Astrocyte of the hippocampus (primary cell): ENCODE measurements at places on chromosomes 6 and 20.

DNA sequence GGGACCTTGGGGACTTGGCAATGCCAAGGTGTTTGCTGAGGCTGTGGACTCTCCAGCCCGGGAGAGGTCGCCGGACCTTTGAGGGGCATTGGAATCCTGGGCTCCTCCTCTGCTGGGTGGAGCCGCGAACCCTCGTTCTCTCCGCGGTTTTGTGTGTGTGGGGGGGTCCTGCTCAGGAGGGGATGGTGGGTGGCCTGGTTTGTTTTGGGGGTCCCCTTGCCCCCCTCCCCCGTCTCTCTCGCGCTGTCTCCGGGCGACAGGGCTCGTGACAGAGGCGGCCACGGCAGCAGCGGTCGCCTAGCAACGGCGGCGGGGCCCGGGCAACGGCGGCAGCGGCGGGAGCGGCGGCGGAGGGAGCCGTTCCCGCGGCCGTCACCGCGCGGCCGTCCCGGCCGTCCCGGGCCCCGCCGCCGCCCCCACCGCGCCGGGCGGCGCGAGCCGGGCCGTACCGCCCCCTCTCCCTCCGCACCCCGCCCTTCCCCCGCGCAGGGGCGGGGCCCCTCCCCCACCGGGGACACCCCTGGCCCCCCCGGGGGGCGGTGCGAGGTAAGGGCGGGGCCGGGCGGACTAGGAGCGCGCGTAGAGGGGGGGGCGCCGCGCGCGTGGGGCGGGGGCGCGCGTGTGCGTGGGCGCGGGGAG is 7.8 kb downstream of the SYNGAP1 start:
- DNase-seq: peak; percentile 58

DNA sequence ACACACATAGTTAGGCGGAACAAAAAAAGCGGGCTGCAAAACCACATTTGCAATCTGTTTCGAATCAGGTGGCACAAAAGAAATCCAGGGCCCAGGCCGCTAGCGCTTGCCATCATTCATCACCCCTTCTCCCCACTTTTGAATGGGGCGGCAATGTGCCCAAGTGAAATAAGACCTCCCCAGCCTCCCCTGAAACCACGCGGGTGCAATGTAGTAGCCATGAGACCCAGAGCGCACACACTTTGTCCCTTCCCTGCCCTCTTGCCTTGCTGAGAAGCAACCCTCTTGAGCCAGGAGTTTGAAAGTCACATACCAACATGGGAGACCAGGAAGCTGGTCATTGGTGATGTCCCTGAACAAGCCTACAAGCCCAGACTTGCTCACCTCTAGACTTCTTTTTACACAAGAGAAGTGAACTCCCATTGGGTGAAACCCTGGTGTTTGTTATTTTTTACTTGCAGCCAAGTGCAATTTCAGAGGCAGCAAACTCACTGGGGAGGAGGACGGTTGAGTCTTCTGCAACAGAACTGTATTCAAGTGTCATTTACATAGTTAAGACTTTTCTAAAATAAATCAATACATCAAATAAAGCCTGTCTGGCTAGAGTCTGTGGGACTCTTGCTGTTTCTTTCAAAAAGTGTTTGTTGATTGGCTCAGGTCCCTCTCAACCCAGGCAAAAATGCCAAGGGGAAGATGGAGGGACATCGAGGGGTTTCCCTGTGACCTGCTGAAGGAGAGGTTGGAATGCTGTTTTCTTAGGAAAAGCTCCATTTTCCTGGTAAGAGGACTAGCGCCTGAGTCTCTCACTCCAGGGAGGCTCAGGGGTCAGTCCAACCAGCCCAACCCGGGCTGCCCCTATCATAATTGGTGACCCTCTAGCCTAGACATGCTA is 138.1 kb upstream of the PTPN1 start:
- DNase-seq: no peak

GRCh38 chr20:62736407-62737071 is 27.9 kb downstream of the NTSR1 start:
- DNase-seq: no peak

DNA sequence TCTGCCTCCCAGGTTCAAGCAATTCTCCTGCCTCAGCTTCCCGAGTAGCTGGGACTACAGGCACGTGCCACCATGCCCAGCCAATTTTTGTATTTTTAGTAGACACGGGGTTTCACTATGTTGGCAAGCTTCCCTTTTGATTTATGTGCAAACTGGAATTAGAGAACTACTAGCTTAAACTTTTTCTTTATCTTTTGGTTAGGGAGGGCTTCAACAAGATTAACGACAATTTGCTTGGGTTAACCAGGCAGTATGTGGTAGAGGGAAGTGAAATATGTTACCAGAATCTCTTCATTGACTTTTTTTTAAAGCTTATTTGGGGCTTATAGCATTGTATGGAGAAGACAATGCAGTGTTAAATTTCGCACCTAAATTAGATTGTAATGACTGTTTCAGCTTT is 9.0 kb downstream of the MYO6 start:
- no peak for DNase-seq

DNA sequence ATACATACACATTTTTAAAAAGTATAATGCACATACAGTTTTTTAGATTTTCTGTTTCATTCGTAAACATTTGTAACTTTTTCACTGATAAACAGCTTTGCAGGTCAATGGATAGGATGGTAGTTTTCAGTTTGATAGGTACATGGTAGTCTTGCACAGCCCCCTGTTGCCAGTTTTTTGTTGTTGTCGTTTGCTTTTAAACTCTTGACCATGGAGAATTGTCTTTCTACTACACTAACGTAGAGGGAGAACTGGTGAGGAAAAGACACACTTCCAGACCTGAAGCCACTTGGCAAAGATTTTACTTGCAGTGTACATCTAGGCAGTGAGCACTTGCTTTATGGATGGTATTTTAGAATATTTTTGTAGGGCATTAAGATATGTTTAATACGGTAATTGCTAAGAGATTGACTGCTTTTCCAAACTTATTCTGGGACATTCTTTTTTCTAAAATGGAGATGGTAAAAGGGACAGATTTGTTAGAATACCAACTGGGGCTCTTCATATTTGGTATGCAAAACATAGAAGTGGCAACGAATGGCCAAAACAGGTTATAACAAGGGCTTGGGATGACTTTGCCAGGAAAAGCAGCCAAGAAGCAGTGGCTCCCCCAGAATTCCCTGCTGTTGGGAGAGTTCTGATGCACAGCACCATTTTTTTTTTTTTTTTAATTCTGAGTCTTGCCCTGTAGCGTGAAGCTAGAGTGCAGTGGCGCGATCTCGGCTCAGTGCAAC is 1.5 kb downstream of the PYGB start:
- no peak for DNase-seq

GRCh38 chr6:166556863-166557322 is 29.6 kb downstream of the RAMACL start:
- DNase-seq: peak; percentile 98

GRCh38 chr6:170297576-170298330 is 6.9 kb upstream of the DLL1 start:
- DNase-seq: no peak

DNA sequence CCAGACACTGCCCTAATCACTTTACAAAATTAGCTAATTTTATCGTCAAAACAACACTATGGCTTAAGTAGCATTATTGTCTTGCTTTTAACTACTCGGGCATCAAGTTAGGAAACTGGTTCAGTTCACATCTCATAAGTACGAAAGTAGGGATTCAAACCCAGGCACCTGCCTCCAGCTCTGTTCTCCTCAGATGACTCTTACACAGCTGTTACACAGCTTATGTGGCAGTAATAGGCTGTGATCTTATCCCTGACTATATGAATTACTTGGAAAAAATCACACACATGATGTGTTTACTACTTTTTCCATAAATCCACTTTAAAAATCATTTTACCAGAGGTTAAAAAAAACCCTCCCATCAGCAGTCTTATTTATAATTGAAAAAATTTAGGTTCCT is 389.2 kb upstream of the FLRT3 start:
- DNase-seq: no peak

DNA sequence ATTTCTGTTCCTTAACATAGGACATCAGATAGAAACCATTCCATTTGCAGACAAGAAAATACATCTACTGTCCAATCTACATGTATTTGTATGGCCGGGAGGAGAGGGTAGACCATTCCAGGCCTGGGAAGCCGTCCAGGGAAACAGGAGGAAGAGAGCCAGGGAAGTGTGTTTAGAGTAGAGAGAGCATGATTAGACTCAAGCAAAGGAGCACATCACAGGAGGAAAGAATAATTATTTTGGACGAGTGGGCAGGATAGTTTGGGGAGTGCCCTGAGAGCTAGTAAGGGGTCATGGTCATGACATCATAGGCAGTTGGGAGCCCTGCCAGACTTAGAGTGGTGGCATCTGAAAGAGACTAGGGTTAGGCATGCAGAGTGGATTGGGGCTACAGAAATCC is 250.0 kb downstream of the HIVEP2 start:
- DNase-seq: peak; percentile 48

DNA sequence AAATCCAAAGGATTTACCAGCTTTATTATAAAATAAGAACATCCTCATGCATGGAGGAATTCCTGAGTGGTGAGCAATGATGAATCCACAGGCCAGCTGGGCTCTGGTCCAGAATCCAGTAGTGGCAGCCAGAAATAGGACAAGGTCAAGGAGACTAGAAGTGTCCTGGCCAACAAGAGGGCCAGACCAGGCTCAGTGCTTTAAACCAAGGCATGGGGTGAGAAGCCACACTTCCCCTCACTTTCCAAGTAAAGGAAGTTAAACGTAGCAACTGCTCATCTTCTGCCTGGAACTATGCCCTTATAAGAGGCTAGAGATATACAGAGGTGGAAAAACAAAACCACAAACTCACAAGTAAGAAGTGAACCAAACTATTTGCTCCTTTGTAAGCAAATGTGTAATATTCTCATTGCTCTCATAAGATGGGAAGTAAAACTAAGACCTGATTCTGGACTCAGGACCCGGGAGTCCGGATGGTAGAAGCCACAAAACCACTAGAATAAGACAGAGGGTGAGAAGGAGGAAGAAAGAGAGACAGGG is 253.2 kb downstream of the UST start:
- DNase-seq: peak; percentile 90

DNA sequence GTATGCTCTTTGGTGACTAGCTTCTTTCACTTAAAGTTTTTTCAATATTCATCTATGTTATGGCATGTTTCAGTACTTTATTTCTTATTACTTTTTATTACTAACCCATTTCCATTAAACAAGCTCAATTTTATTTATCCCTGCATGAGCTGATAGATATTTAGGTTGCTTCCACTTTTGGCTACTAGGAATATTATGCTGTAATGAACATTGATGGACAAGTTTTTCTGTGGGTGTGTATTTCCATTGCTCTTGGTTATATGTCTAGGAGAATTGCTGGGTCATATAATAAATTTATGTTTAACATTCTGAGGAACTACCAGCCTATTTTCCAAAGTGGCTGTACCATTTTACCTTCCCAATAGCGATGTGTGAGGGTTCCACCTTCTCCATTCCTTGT is 69.9 kb downstream of the ZBTB2 start:
- no peak for DNase-seq

DNA sequence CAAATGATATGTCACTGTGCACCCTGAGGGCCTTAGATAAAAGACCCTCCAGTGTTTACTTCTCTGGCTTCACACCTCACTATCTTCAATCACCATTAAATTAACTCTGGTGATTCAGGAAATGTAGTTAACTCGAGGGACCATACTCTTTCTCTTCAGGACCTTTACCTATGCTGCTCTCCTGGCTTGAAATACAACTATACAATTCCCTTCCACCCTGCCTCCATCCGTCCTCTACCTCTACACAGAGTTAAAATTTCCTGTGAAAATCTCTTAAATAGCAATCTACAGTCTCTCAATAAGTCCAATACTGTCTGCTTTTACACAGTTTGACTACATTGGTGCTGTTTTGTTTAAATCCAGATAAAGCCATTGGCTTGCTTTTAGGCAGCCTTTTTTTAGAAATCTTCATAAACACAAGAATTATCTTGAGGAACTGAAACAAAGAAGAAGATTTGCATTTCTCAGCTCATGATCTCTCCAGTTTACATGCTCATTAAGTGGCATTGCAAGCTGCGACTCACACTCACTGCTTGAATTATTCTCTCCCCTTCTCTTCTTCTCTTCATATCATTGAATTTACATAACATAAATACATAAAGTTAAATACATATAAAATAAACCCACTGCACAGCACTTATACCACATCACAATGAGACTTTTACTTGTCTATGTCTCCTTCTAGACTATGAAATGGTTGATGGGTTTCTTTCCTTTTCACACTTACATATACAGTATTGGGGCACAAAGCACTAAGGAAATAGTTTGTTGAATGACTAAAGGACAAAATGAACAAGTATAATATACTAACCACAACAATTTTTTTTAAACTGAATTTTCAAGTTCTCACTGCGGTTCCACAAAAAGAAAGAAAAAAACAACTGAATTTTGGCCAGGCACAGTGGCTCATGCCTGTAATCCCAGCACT is 239.0 kb upstream of the KCNQ5 start:
- DNase-seq: no peak

DNA sequence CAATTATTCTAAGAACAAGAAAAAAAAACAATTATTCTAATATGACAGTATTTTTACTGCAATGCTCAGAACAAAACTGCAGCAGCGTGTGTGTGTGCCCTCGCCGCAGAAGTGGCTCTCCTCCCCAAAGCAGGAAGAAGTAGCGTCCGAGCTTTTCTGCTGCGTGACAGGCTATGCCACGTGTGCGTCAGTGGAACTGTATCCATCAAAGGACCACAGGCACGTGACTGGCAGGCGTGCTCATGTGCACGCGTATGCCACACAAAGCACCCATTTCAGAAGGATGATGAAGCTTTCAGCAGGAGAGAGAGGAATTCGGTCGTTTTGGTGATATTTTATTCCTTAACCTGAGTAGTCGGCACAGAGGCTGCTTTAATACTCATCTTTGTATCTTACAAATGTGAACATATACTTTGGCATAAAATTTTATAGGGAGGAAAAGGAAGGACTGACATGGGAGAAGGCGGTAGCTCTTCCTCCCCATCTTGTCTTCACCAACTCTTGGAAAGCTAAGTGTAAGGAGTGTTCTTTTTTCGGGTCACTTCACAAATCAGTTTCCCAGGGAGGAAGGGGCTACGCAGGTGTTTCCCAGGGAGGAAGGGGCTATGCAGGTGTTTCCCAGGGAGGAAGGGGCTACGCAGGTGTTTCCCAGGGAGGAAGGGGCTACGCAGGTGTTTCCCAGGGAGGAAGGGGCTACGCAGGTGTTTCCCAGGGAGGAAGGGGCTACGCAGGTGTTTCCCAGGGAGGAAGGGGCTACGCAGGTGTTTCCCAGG is 3.4 kb downstream of the TCFL5 start:
- no peak for DNase-seq
